Activated CD4-positive, alpha-beta T cell treated with anti-CD3 and anti-CD28 coated beads, Interleukin-2, amount 10 ng/mL, durations not matched to agents 7 days and 5 days (primary cell): ENCODE measurements at places on chromosomes 4 and X. TPM values are rescaled to one million over a fixed set of nuclear protein-coding genes. Genes with fewer than 3 reads are reported as not detected.
A peak's percentile ranks its signal among the peaks of the same experiment; 100 is the strongest.

DNA sequence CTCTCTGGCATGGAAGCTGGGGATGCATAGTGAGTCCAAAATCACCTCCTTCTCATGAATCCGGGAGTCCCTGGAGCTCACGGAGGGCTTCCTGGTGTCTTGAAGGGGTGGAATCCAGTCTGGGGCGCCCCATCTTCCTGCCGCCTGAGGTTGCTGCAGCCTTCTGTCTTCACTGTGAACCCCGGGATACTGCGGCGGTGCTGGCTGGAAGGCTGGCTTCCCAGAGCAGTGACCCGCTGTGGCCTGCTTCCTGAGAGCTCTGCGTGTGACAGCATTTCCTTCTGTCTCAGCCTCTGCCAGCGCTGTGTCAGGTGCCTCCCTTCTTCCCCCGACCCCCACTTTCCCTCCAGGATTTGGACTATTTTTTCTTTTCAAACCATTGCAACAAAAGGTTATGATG, 98.8 kb upstream of the STOX2 start:
- H3K4me3 ChIP-seq = no peak overlapping the region
- H3K4me1 ChIP-seq = no peaks in the 10 kb centered on the region
- no peaks in the 10 kb centered on the region for H3K36me3 ChIP-seq
- DNase-seq = no peak

DNA sequence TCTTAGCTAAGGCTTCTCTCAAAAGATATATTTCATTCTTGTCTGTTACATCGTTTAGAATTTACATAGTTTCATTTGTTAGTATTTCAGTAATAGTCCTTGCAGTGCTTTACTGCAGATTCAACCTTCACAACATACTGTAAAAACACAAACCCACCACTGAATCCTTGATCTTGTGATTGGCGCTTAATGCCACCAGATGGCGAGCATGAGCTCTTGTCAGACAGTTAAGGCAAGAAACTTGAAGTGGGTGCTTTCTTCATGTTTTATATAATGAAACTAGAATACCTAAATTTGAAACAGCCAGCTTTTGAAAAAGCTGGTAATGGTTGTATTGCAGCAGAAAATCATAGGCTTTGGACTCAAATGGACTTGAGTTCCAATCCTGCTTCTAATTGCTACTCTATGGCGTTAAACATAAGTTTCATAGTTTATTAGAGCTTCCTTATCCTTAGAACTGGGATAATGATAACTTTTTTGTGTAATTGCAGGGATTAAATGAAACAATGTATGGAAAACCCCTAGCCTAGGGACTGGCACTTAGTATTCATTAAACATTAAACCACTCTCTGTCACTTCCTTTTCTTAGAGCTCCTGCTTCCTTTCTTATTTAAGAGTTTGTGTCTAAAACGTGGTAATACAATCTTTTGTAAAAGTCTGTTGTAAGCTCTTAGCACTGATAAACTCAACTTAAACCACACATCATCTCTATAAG, 95.1 kb downstream of the USP9X start:
- H3K4me1 ChIP-seq = peaks cover 48% of the 10 kb centered on the region
- no peak overlapping the region for H3K4me3 ChIP-seq
- DNase-seq = peak; percentile 57
- peak overlapping the region; percentile 80 for H3K27ac ChIP-seq
- peaks cover 24% of the 10 kb centered on the region for H3K36me3 ChIP-seq
- H3K27me3 ChIP-seq = no peaks in the 10 kb centered on the region

GRCh38 chrX:11423362-11423818, 130.2 kb downstream of the AMELX start:
- H3K36me3 ChIP-seq = no peaks in the 10 kb centered on the region
- DNase-seq = no peak
- peaks cover 7% of the 10 kb centered on the region for H3K27me3 ChIP-seq
- no peak overlapping the region for H3K27ac ChIP-seq
- H3K4me3 ChIP-seq = no peak overlapping the region
- H3K4me1 ChIP-seq = no peaks in the 10 kb centered on the region

DNA sequence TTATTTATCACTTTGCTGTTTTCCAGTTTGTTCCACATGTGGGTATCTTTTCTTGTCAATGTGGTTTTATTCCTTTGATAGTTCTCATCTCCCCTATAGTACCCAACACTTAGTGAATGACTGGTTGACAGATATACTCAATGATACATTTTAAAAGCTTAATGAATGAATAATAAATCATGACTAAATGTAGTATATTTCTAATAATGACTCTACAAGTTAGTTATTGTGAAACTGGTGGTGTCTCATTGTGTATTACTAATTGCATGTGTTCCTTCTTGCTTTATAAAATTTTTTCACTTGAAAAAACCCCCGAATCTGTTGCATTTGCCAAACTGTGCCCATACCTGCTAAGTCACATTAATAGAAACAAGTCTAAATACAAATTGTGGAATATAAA, 95.4 kb downstream of the MBNL3 start:
- H3K36me3 ChIP-seq = no peaks in the 10 kb centered on the region
- DNase-seq = no peak
- no peaks in the 10 kb centered on the region for H3K27me3 ChIP-seq
- H3K27ac ChIP-seq = no peak overlapping the region
- H3K4me3 ChIP-seq = no peak overlapping the region

- H3K27me3 ChIP-seq = no peaks in the 10 kb centered on the region
- H3K4me1 ChIP-seq = peaks cover 20% of the 10 kb centered on the region
- no peak for DNase-seq
- H3K36me3 ChIP-seq = peaks cover 13% of the 10 kb centered on the region
Measured at GRCh38 chrX:154408659-154409221, 314 bp downstream of the DNASE1L1 start.

DNA sequence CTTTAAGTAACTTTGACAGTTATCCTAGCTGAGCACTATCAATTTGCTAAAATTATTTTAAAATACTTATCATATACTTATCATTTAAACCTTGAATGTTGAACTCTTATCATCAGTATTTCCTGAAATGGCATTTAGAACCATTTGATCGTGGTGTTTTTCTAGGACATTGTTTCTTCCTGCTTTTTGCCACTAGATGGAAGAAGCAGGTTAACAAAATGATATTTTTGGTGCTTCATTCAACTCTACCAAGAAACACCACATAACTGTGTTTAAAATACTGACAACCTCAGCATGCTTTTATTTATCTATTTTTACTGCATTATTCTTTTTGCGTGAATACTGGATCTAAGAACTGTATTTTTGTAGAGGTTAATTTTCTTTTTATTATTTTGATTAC, 44.6 kb downstream of the C4orf33 start:
- no peaks in the 10 kb centered on the region for H3K4me1 ChIP-seq
- no peak overlapping the region for H3K4me3 ChIP-seq
- H3K27me3 ChIP-seq = peaks cover 23% of the 10 kb centered on the region

- H3K36me3 ChIP-seq = no peaks in the 10 kb centered on the region
- H3K27me3 ChIP-seq = peaks cover 2% of the 10 kb centered on the region
- DNase-seq = no peak
- no peaks in the 10 kb centered on the region for H3K4me1 ChIP-seq
- no peak overlapping the region for H3K4me3 ChIP-seq
- H3K27ac ChIP-seq = no peak overlapping the region
Measured at GRCh38 chr4:141580523-141580922, 55.9 kb upstream of the IL15 start.

DNA sequence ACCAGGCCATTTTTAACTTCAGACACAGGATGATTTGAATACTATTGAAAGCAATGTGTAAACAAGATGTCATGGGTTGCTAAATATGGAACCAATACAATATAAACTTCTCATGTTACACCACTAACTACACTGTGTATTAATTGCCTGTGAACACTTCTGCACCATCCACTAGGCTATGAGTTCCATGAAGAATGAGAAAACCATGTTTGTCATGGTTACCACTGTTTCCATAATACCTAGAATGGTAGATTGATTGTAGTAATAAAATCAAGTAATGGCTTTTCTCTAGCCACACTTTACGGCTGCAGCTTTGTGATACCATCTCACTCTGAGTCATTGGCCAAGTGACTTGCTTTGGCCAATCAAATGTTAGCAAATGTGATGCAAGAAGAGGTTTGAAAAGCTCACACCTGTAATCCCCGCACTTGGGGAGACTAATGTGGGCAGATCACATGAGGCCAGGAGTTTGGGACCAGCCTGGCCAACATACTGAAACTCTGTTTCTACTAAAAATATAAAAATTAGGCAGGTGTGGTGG, 19.9 kb upstream of the CYBB start:
- H3K4me3 ChIP-seq = no peak overlapping the region
- no peaks in the 10 kb centered on the region for H3K36me3 ChIP-seq
- no peaks in the 10 kb centered on the region for H3K27me3 ChIP-seq
- peaks cover 17% of the 10 kb centered on the region for H3K4me1 ChIP-seq

- H3K27ac ChIP-seq = no peak overlapping the region
- H3K36me3 ChIP-seq = no peaks in the 10 kb centered on the region
- no peak overlapping the region for H3K4me3 ChIP-seq
- H3K4me1 ChIP-seq = no peaks in the 10 kb centered on the region
- DNase-seq = peak; percentile 18
Measured at GRCh38 chrX:152821145-152821765, 9.3 kb downstream of the CETN2 start.

GRCh38 chrX:107676559-107677378, 48.5 kb downstream of the PRPS1 start:
- H3K4me3 ChIP-seq = peak overlapping the region; percentile 83
- DNase-seq = peak; percentile 33
- peaks cover 4% of the 10 kb centered on the region for H3K36me3 ChIP-seq

- no peaks in the 10 kb centered on the region for H3K36me3 ChIP-seq
- H3K4me3 ChIP-seq = no peak overlapping the region
- DNase-seq = no peak
- H3K27me3 ChIP-seq = no peaks in the 10 kb centered on the region
- no peaks in the 10 kb centered on the region for H3K4me1 ChIP-seq
- H3K27ac ChIP-seq = no peak overlapping the region
Measured at GRCh38 chrX:16210061-16210460, 42.8 kb downstream of the MAGEB17 start.

GRCh38 chr4:108520807-108521206, 99.6 kb upstream of the RPL34 start:
- no peak for DNase-seq
- peaks cover 14% of the 10 kb centered on the region for H3K36me3 ChIP-seq
- no peak overlapping the region for H3K4me3 ChIP-seq

GRCh38 chr4:25157081-25157480, 3.2 kb downstream of the SEPSECS start:
- no peak overlapping the region for H3K27ac ChIP-seq
- DNase-seq = no peak
- H3K27me3 ChIP-seq = no peaks in the 10 kb centered on the region
- H3K4me3 ChIP-seq = no peak overlapping the region
- peaks cover 21% of the 10 kb centered on the region for H3K36me3 ChIP-seq
- peaks cover 34% of the 10 kb centered on the region for H3K4me1 ChIP-seq

GRCh38 chr4:150315175-150315574, 236.9 kb downstream of the DCLK2 start:
- no peak overlapping the region for H3K27ac ChIP-seq
- DNase-seq = no peak
- H3K4me1 ChIP-seq = no peaks in the 10 kb centered on the region

DNA sequence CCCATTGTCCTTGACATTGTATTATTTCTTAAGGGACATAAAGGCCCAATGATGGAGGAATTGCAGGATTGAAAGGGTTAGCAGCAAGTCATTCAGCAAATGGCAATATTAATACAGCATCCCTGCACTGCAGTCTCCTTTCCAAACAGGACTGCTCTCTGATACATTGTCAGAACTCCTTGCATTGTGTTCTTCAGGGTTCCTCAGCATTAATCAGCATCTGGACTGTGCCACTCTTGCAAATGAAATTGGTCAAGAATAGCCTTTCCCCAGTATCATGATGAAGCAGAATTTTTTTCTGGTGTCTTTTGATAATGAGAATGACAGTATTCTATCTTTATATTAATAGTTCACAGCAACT, 272.6 kb upstream of the HAND2 start:
- H3K27me3 ChIP-seq = no peaks in the 10 kb centered on the region
- no peak overlapping the region for H3K27ac ChIP-seq
- no peaks in the 10 kb centered on the region for H3K36me3 ChIP-seq
- H3K4me1 ChIP-seq = no peaks in the 10 kb centered on the region
- no peak for DNase-seq

DNA sequence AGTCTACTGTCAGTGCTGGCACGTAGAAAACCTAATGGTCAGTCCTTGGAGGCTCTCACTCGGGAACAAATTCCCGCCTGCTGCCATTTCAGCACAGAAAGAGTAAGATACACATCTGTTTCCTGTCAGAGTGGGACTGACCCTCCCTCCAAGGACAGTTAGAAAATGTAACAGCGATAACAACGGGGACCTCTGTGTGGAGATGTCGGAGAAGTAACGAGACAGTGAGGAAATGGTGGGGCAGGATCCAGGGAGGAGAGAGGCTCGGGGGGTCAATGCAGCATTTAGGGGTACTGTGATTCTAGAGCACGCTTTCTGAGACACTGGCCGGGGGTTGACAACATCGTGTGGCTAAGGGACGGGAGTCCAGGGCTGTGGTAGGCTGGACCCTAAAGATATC, 36.0 kb upstream of the SORCS2 start:
- no peak overlapping the region for H3K27ac ChIP-seq
- no peaks in the 10 kb centered on the region for H3K4me1 ChIP-seq
- H3K27me3 ChIP-seq = peaks cover 10% of the 10 kb centered on the region
- no peaks in the 10 kb centered on the region for H3K36me3 ChIP-seq
- H3K4me3 ChIP-seq = no peak overlapping the region

GRCh38 chr4:173001571-173001970, 167.0 kb upstream of the GALNT7 start:
- no peaks in the 10 kb centered on the region for H3K36me3 ChIP-seq
- no peak overlapping the region for H3K27ac ChIP-seq
- no peak overlapping the region for H3K4me3 ChIP-seq
- no peak for DNase-seq
- H3K4me1 ChIP-seq = no peaks in the 10 kb centered on the region

- H3K27me3 ChIP-seq = peaks cover 2% of the 10 kb centered on the region
- no peak overlapping the region for H3K27ac ChIP-seq
- no peak overlapping the region for H3K4me3 ChIP-seq
- peaks cover 5% of the 10 kb centered on the region for H3K4me1 ChIP-seq
- no peak for DNase-seq
Measured at GRCh38 chrX:43961699-43962098, 11.5 kb downstream of the NDP start.

DNA sequence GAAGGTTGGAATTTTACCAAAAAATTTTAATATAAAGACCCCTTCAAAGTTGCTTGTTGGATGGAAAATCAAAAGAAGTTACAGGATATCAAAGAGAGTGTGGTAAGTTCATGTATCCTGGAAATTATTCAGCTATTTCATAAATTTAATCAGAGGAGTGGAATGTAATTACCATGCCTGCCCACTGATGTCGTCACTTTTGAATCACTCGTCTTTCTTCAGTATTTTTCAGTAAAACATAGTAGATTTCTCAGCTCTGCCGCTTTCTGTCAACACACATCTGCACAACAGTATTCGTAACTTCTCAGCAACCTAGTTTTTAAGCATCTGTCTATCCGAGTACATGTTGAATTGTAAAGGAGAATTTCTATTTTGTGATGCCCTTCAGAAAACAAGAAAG, 2163.0 kb upstream of the AGA start:
- no peak overlapping the region for H3K27ac ChIP-seq
- H3K4me1 ChIP-seq = no peaks in the 10 kb centered on the region
- no peak for DNase-seq
- H3K36me3 ChIP-seq = no peaks in the 10 kb centered on the region

STAP1 gene
- 32.5 TPM for total RNA-seq

GPR82 gene
- not detected for total RNA-seq

MXRA5 gene
- not detected for total RNA-seq

ADGRG4 gene
- total RNA-seq = not detected

PAK3 gene
- total RNA-seq = 0.17 TPM

BTC gene
- total RNA-seq = not detected

SMAD1 gene
- total RNA-seq = 12.0 TPM

CETN2 gene
- 9.7 TPM for total RNA-seq

EDA gene
- total RNA-seq = 1.9 TPM
